ENCODE measurements at places on chromosomes 2 and 18.

DNA sequence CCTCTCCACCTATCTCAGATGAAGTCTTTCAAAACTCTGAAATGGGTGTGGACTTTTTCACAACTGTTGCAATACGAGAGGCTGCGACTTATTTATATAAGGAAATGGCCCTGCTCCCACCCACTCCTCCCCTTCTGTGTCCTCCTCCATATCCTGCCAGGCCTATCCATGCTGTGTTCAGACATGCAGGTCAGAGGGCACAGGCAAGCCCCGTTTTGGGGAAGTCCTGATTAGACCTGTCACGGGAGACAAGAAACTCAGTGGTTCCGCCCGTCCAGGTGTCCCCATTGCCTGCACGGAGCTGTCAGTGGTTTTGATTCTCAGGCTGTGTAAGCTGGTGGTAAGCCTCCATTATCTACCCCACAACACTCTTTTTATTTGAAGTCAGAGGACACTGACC is 99.6 kb upstream of the MGAT5 start:
- no peak for DNase-seq

DNA sequence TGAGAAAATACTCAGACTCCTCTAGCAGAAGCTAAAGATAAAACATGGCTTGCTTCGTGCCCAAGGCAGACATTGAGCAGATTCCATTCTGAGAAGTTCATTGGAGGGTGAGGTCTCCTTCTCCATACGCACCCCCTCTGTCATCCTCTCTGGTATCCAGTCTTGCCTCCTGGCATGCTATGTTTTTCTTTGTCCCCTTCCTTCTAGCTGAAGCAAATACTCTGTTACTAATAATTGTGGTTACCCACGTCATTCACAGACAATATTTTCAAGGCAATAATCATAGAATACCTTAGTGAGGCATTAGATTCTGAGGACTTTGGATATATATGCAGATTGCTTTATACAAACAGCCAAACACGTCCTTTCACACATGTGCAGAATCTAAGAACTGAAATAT is 66.2 kb upstream of the KLF7 start:
- DNase-seq = no peak

- DNase-seq = peak; percentile 1
These were observed 51.5 kb upstream of the DCC start for GRCh38 chr18:52288403-52289004.

DNA sequence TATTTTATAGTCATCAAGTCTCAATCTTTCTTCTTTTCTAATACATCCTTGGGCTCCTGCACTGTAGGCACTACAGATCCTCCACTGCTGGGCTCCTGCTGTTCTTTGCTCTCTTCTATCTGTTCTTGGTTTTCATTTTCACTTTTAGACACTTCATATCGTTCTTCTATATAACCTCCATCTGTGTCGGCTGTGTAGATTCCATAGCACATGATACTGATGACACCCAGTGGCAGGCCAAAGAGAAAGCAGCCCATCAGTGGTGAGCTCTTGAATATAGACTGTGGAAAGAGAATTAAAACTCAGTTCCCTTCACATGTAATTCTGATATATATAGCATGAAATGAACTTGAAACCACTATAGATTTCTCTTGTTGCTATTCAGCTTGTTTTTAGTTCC is 38.0 kb downstream of the TMX3 start:
- no peak for DNase-seq

DNA sequence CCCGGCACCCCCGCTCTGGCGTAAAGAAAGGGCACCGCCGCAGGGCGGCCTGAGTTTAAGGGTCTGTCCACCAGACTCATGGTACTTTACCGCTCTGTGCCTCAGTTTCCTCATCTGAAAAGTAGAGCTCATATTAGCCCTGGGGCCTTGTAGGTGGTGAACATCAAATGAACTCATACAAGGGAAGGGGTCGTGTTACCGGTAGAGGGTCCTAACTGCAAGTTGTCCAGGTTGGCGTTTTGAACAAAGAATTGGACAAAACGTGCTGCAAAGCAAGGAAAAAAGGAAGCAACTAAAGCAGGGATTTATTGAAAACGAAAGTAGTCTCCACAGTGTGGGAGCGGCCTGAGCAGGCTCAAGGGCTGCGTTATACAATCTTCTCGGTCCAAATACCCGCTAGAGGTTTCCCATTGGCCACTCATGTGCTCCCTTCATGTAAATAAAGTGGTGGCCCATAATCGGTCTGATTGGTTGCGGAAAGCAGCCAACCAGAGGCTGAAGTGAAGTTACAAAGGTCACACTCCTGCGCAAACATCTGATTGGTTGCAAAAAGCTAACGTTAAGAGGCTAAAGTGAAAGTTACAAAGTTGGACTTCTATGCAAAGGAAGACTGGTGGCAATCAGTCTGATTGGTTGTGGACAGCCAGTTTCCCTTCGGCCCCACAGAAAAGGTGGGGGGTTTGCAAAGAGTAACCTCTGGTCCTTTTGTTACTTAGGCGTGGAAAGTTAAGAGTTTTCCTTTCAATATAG is 80.7 kb upstream of the LDLRAD4 start:
- no peak for DNase-seq

- DNase-seq = no peak
These were observed 24.1 kb downstream of the DYNC1I2 start for GRCh38 chr2:171711351-171711750.

- no peak for DNase-seq
These were observed 196.1 kb upstream of the MYT1L start for GRCh38 chr2:2527148-2527547.

- DNase-seq = no peak
These were observed 261.5 kb downstream of the TRIB2 start for GRCh38 chr2:12978066-12978835.

DNA sequence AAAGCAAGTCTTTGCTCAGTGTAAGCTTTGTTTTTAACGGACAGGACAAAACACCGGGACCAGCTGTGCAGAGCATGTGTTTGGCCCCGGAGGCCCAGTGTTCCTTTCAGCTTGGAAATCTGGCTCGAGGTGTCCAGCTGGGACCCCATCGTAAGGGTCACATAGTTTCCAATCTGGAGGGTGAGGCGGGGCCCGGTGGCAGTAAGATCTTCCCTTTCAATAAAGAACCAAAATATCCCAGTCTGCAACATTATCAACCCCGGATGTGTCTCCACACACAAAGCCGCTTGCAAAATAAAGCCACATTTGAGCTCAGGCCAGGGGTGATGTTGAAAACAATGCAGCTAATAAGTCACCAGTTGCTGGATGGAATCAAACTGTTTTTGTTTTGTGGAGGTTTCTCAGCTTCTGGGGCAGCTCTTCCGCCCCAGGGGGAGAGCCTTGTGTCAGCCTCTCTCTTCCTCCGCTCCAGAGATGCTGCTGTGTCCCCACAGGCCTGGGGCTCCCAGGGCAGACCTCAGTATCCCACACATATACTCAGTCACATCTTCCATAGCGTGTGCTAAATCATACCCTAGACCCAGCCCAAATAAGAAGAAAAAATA is 138.6 kb upstream of the GLI2 start:
- DNase-seq = peak; percentile 74

- peak; percentile 15 for DNase-seq
These were observed 918 bp downstream of the EIF5B start for GRCh38 chr2:99338029-99338585.

DNA sequence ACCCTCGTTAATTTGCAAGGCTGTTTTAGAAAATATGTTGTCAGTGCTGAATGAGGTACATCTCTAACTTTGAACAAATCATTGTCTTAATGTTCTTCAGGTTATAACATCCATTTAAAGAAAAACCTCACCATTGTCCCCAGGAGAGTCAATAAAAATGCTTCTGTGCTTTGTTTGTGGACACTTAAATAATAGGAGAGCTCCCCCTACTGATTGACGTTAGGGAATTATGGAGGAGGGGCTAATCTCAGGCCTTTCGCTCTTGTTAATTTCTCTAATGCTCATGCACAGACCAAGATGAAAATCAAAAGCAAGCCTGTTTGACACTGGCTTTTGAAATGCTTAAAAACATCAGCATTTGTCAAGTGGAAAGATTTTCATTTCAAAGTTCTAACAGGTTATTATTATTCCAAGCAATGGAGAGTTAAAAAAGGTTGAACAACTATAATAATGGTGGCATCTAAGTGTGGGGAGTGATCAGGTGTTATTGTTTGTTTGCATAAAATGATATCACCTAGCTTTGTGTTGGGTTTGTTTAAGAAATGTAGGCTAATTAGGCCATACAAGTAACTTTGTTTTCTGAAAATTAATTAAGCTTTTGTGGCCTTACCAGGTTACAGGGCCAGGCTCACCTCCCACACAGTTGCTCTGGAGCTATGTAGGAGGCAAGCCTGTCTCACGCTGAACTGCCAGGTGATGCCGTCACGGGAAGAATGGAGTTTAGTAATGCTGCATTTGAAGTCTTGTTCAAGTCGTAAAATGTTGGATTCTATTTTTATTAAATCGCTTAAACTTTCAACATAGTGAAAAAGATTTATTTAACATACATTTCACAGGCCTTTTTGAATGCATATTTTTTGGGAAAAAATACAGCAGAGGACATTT is 51.7 kb upstream of the SMIM21 start:
- DNase-seq = peak; percentile 74

DNA sequence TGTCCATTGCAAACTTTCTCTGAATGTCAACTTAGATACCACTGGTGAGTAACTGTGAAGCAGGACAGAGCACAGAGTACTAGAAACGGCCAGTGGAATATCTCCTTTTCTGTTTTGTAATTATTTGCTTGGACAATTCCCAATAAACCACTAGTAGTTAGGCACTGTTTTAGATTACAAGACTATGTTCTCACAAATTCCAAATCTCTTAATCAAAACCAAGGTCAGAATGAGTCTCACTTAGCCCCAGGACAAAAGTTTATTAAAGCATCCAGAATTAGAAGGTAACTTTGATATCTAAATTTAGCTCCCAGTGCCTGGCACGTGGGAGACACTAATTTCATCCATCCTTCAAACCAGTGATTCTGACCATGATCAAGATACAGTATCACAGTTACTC is 89.0 kb downstream of the ZNF521 start:
- DNase-seq = no peak

DNA sequence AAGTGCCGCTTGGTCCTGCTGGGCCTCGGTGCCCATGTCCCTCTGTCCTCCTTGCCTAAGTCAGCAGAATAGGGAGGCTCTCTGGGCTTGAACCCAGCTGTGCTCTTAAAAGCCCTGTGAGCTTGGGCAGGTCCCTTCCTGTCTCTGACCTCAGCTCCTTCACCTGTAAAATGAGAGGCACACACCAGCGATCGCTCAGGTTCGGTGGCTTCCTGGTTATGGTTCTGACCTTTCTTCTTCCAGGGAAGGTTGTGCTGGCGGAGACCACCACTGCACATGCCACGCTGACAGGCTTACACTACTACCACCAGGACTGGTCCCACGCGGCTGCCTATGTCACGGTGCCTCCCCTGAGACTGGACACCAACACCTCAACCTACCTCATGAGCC is 36.1 kb upstream of the MAPRE3 start:
- DNase-seq = no peak

DNA sequence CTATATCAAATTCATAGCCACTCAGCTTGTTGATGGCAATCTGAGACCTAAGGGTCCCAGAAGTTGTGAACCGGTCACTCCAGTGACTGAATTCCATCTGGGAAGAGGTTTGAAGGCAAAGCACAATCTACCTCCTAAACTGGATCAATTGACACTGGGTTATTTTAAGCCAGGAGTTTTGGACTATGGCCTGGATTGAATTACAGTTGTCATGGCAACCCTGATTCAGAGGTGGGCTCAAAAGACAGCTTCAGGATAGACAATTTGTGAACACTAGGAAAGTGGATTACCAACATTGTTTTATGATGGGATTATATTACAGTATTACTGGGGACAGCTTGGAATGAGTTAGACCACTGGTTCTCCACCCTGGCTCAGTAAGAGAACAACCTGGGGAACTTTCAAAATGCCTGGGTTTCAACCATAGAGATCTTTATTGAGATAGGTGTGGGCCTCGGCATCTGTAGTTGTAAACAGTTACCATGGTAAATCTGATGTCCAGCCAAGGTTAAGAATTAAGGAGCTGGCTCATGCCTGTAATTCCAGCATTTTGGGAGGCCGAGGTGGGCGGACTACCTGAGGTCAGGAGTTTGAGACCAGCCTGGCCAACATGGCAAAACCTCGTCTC is 58.8 kb downstream of the MFSD6 start:
- DNase-seq = peak; percentile 61

All from tongue (tissue), 3 donors.